Stimulated activated CD4-positive, alpha-beta T cell treated with anti-CD3 and anti-CD28 coated beads, Interleukin-2, amount 100 ng/mL, for 24 hours (primary cell): ENCODE measurements at places on chromosomes 11 and 22.

DNA sequence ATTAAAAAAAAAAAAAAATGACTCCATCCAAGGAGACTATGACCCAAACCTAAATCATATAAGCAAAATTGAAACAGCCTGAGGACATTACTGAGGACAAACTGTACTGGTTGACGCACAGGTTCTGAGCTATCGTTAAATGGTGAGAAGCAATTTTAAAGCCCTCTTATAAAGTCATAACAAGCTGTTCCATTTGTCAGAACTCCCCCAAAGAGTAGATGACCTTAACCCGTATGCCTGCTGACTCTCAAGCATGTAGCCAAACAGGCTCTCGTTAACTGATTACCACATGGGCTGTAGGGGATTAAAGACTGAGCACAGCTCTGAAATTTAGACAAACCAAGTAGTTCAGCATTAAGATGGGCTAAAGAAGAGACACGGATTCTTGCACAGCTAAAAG, 2.2 kb downstream of the CRYAB start:
- no peak for DNase-seq

DNA sequence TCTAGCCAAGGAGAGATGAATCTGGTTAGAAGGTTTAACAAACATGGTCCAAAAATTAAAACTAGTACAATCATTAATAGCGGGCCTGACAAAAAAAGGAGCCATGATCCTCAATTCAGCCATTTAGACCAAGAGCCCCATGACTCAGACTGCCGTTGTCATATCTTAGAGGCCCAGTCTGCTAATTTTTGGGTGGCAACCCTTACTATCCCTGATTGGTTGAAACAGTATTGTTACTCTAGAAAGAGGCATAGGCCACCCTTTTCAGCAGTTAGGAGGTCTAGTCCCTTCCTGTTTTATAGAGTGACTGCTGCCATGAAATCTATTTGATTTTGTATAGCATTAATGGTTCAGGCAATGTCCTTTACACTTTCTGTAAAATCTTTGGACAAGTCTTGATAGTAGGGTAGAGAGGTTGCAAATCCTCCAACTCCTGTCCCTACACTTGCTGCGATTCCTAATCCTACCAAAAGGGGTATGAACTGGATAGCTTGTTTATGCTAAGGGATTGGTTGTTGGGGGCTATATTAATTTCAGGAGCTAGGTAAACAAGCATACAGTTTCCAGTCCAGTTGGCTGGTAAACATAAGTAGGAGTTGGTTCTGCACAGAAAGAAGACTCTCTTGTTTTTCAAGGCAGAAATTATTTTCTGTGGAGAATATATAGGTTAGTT, 1056.3 kb upstream of the CNTN5 start:
- no peak for DNase-seq

- no peak for DNase-seq
Measured at GRCh38 chr11:14857621-14858020, 34.4 kb downstream of the CYP2R1 start.

DNA sequence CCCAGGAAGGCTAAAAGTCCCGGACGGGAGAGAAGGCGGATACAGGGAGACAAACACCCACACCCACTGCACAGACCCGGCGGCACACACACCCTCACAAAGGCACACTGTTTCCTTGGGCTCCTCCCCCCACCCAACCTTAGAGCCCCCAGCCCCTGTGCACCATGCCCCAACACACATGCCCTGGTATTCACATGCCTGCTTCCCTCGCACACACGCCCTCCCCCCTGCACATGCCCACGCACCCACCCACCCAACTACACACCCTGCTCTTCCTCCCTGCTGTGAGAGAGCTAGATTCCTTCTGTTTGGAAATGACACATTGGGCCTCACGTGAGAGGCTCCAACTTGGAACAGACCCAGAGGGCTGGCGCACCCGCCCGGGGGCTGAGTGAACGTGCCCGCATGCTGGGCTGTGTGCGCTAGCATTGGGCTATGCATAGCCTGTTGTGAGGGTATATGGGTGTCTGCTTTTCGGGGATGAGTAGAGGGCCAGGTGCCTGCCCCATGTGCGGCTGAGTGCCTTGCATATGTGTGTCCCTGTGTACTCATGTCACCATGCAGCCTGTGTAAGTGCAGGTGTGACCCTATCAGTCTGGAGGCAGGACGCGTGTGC, 518 bp upstream of the CHRM1 start:
- DNase-seq: no peak

- DNase-seq: no peak
Measured at GRCh38 chr11:84922836-84923235, 704.3 kb downstream of the DLG2 start.

DNA sequence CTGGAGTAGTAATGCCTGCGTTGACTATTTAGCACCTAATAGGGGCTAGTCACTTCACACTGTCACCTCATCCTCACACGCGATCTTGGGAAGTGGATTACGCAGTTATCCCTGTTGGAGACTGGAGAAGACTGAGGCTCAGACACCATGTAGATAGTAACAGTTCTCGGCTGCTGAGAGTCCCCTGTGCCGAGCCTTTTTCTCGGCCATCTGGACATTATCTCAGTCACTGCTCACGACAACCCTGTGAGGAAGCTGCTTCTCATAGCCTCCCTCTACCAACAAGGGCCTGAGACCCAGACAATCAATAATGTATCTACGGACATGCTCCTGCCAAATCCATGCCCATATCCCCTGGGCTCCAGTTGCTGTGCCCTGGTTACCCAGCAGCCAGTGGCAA, 25.9 kb downstream of the SCUBE1 start:
- DNase-seq: no peak

DNA sequence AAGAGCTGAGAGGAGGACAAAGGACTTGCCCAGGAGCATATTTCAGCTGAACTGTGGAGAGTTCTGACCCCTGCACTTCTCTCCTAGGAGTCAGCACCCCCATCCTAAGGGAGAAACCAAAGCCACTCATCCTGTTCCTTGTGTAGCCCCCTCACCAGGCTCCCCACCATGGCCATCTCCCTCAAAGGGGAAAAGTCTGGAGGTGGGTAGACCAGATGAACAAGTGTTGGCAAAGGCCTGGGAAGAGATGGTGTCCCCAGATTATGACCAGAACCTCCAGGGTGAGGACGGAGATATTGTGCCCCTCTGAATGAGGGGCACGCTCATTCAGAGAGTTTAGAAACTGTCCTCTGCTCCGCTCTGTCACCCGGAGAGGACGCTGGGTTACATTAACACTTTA, 880.0 kb downstream of the BRD1 start:
- no peak for DNase-seq

- DNase-seq: no peak
Measured at GRCh38 chr22:48488611-48489511, 1338.8 kb downstream of the BRD1 start.
